ENCODE measurements at places on chromosomes 2 and 18.

- no peak for DNase-seq
These were observed 18.9 kb upstream of the THOC1 start for GRCh38 chr18:286515-287310.

DNA sequence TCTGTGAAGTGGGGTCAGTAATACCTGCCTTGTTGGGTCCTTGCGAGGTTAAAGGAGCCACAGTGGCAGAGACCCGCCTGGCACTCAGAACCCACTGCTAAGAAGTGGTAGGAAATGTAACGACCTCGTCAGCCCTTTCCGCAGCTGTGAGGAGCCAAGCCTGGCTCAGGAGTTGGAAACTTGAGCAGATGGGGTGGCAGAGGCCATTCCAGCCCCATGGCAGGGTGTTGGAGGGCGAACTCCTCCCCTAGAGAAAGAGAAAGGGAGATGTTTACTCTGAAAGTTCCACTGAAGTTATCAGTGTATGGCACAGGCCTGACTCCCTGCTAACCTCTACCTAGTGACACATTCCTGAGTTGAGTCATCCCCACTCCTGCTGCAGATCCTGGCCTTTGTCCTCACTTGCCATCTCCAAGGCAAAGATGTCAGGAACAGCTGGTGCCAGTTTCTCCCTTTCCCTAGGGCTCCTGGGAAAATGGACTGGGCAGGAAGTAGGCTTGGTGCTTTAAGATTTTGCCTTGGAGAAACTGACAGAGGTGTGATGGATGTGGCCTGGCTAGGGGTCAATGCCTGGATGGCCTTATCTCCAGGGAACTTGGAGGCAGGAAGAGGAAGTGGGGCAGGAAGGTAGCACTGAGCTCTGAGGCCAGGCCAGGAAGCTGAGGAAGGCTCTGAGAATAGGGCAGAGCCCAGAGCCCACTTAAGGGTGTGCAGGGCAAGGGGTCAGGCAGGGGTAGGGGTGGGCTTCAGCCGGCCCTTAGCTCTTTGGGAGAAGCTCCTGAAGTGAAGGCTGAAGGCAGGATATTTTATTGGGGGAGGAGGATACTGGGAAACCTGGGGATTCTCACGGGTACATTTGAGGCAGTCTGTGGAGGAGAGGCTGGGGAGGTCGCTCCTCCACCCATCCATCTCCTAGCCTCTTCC lies 888 bp downstream of the VAMP5 start:
- no peak for DNase-seq

DNA sequence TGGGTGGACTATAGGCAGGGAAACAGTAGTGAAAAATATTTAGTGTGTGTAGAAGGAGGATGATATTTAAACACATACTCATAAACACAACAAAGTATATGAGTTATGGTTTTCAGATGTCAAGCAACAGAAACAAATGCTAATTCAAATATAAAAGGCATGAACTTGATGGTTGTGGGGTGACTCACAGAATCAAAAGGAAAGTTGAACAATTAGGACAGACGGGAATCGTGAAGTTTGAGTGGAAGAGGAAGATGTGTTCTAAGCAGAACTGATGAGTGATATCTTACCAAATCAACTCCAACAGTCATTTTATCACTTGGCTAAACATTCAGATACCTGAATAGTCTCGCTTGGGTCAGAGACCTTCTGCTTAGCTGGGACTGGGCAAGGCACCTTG lies 53.6 kb upstream of the ITGA6 start:
- no peak for DNase-seq

DNA sequence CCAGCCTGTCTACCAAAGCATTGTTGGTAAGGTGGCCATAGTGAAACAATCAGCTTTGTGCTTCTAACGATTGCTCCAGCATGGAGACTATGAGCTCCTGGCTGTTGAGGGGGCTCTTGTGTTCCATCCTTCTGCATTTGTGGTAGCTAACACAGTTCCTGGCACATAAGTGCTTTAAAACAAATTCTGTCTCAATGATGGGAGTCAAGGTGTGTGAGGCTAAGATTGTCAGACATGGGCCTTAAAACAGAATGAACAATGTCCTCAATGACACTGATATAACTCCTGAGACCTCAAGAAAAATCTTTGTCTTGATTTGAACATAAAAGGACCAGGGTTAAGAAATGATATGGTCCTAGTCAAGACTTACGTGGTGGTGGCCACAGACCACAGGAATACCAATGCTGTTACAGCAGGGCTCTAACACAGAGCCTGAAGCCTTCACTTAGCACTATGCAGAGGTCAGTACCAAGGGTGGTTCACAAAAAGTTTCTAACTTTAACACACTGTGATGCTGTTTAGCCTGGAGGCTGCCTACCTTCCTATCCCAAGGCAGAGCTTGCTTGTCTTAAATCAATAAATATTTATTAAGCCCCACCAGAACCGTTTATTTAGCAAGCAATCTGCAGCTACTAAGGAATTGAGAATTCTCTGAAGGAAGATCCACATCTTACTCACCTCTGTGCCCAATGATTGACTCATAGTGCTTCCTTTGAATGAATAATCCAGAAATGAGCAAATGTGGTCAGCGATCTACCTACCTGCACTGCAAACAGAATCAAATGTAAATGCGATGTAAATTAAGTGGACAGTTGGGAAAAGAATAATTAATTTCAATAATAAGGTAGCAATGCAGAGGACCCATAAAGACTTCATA lies 35.1 kb downstream of the EVA1A start:
- no peak for DNase-seq

- DNase-seq: no peak
These were observed 312.0 kb downstream of the GPD2 start for GRCh38 chr2:156748221-156748620.

GRCh38 chr18:62018034-62018758 lies 125.4 kb upstream of the RNF152 start:
- DNase-seq: no peak

GRCh38 chr2:127593228-127594115 lies 52.5 kb upstream of the GPR17 start:
- DNase-seq: no peak
